Stimulated activated CD4-positive, alpha-beta T cell treated with anti-CD3 and anti-CD28 coated beads, Interleukin-12 subunit alpha, Interleukin-12 subunit beta, amount 100 ng/mL, for 4 hours (primary cell): ENCODE measurements at places on chromosomes 2 and 18.

DNA sequence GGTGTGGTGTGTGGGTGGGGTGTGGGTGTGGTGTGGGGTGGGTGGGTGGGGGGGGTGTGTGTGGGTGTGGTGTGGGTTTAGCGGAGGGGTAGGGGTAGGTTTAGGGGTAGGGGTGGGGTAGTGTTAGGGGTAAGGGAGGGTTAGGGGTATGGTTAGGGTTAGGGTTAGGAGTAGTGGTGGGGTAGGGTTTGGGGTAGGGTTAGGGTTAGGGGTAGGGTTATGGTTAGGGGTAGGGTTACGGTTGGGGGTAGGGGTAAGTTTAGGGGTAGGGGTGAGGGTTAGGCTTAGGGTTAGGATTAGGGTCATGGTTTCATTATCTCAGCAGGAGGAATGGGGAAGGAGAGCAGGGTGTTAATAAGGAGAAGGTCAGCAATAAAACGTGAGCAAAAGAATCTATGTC is 11.3 kb upstream of the PARD6G start:
- DNase-seq = no peak

DNA sequence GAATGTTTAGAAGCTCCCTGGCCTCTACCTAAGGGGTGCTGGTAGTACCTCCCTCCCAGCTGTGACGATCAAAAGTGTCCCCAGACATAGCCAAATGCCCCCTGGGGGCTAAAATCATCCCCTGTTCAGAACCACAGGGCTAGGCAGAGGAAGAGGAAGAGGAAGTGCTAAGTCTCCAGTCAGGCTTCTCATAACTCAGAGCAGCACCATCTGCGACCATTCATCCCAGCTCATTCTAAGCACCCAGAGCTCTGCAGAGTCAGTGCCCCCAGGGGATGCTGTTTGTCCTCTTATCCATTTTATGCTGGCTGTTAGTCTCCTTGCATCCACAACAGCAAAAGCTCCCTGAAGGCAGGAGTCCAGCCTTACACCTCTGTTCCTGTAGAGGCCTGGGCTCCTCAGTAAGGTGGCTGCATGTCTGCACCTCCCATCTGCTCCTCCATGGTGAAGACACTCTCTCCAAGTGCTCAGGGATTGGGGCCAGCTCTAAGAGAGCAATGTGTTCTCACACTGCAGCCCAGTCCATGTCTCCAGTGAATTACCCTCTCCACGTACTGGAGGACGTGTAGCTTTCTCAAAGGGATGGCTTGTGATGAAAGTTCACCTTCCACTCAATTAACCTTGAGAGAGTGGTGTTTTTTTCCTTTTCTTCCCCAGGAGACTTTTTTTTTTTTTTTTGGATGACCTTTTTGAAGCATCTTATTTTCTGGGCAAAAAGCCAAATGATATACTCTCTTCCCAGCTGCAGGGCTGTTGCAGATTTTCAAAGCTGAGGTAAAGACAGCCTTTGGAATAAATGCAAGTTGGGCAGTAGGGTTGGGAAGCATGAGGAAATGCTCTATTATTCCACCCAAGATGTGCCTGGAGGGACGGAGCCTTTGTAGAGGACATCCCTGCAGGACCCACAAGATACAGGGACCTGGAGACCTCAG is 158.9 kb upstream of the SLC14A2 start:
- no peak for DNase-seq

DNA sequence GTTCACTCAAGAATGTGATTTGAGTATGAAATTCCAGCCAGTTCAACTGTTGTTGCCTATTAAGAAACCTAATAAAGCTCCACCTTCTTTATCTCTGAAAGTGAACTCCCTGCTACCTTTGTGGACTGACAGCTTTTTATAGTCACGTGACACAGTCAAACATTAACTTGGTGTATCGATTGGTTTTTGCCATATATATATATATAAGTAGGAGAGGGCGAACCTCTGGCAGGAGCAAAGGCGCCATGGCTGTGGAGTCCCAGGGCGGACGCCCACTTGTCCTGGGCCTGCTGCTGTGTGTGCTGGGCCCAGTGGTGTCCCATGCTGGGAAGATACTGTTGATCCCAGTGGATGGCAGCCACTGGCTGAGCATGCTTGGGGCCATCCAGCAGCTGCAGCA is at the start of gene UGT1A1:
TSS of gene UGT1A1 (plus strand) at position 228 of the 400 bp plus-strand sequence. CDS start at position 246, 18 bp downstream.
- no peak for DNase-seq

DNA sequence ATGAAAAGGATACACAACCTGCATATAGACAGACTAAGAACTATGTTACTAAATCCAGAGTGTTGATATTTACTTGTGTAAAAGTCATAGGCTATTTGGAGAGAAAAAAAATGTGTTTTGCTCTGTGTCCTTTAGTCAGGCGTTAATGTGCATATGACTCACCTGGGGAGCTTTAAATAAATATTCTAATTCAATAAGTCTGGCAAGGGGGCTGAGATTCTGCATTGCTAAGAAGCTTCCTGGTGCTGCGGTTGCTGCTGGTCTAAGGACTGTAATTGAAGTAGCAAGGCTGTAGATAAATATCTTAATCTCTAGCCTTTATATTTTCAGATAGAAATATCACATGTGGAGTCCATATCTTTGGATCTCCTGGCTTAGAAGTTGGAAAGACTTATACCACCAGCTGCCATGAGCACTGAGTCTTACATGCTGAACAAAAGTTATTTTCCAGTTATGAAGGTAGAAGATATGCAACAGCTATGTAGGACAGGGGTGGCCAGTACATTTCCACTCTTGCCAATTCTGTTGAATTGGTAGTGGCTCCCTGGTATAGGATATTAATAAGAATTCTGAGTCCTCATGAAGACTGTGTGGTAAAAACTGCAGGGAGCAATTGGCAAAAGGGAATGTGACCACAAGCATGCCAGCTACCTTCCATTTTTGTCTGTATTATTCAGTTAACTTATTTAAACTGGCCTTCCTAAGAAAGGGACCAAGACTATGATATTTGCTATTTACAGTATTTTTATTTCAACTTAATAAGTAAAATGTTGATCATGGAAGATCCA is 4.8 kb downstream of the SPAG16 start:
- no peak for DNase-seq

GRCh38 chr2:133791191-133791590 is 222.9 kb upstream of the NCKAP5 start:
- DNase-seq = no peak

DNA sequence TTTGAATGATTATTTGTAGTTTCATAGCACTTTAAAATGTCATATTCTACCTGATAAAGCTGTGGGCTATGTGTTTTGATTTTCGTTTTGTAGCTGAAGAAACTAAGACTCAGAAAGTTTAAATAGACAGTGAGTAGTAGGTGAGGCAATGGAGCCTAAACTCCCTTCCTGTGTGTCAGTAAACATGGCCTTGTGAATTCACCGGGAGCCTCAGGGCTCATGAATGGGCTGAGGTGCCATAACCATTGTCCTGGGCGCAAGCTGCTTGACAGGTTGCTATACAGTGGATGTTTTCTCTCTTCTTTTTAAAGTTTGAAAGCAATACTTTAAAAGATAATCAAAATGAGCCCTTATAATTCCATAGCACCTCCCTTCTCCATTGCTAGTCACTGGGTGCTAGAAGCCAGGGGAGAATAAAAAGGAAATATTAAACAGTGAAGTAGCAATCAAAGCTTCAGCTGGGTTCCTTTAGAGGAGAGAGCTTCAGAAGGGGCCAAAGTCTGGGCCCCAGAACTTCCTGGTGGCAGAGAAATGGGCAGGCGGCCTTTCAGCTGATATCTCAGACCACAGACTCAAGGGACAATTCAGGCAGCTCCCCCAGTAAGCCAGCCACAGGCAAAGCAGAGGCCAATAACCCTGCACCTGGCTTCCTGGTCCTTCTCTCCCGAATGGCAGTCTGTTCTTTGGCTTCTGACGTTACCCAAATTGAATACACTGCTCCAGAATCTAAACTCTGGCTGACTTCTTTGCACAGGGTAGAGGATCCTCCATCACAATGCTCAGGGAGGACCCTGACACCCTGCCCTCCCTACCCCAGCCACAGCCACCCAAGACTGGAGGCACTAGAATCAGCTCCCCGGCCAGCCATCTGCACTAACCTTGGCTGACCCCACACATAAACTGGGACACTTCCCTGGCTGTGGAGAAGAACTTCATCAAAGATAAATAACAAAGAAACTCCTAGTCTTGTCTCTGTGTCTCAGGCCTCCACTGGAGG is 51.8 kb upstream of the NPAS2 start:
- no peak for DNase-seq

GRCh38 chr2:37895140-37895539 is 29.9 kb upstream of the RMDN2 start:
- DNase-seq = no peak

DNA sequence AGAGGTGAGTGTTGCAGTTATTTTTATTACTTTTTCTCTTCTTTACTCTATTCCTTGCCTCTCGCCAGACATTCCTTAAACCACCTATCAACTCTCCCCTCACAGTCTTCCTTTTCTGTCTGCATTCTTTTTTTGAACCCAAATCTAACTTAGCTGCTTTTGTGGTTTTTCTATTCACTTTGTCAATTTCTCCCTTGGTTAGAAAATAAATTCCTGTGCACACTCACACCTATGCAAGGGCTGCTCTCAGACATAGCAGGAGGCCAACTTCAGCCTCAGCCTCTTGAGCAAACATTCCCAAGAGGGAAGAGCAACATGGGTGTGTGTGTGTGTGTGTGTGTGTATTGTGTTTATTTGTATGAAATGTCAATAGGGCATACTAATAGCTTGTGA is 808.6 kb downstream of the RNF144A start:
- DNase-seq = no peak

- no peak for DNase-seq
Measured at GRCh38 chr18:64403784-64404503, 255.1 kb upstream of the LINC00305 start.

- DNase-seq = no peak
Measured at GRCh38 chr2:97779141-97779540, 65.8 kb downstream of the ZAP70 start.

- DNase-seq = no peak
Measured at GRCh38 chr2:176636401-176636800, 367.2 kb downstream of the MTX2 start.

GRCh38 chr2:22807872-22808271 is 577.1 kb upstream of the KLHL29 start:
- no peak for DNase-seq

- no peak for DNase-seq
Measured at GRCh38 chr2:191638802-191639172, 39.1 kb upstream of the NABP1 start.

DNA sequence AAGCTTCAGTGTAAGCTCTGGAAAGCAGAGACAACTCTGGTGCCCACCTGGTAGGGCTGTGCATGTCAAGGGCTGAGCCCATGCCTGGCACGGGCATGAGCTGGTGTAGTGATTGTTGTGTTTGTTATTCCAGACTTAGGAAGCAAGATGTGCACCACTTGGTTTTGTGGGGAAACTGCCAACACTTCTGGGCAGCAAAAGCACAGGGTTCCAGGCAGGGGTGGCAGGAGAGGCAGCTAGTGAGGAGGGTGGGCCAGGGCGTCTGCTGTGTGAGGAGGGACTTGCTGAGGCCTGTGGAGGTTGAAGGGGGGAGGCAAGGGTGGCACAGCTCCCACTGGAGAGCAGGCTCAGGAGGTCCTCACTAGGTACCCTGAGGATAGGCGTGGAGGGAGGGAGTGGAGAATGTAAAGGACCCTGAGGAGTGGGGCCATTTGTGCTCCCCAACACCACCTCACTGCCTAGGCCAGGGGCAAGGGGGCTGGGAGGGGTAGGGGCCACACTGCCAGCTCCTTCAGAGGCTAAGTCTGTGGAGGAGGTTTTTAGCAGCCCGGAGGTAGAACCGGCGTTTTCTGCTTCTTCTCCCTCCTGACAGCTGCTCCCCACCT is 104.0 kb upstream of the POU3F3 start:
- DNase-seq = no peak

DNA sequence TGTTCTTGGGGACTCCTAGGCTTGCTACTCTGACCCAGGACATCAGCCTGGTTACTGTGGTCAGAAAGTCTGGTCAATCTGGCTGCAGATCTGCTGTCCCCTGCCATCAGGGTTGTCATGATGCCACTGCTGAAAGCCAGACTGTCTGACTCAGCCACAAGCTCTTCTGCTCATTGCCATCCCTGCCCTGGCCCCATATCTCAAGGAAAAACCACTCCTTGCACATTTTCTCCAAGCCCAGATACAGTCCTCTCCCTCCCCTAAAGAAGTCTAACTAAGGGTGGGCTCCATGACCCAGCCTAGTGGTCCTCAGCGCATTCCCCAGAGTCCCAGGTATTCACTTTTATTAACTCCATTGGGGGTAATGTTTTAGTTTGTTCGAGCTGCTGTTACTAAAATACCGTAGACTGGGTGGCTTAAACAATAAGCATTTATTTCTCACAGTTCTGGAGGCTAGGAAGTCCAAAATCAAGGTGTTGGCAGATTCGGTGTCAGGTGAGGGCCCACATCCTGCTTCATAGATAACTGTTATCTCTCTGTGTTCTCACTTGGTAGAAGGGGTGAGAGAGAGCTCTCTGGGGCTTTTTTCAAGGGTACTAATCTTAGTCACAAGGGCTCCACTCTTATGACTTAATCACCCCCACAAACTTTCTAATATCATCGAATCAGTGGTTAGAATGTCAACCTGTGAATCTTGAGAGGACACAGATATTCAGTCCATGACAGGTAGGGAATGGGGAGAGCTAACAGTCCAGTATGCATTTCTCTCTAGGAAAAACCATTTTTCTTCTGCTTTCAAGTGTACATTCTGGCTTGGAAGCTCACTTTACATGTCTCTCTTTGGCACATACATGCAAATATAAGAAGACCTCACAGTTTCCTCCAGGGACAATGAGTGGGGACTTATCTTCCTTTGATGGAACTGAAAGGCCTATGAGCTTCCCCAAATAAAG is 94.8 kb upstream of the CXCR4 start:
- DNase-seq = no peak

DNA sequence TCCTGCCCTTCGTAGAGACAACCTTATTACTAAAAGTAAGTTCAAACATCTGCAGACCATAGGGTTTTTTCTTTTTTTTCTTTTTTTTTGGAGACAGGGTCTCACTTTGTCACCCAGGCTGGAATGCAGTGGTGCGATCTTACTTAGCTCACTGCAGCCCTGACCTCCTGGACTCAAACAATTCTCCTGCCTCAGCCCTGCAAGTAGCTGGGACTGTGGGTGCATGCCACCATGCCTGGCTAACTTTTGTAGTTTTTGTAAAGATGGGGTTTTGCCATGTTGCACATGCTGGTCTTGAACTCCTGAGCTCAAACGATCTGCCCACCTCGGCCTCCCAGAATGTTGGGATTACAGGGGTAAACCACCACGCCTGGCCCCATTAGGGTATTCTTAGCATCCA is 32.4 kb downstream of the HADHA start:
- no peak for DNase-seq

- DNase-seq = no peak
Measured at GRCh38 chr18:49051311-49051967, 100.7 kb upstream of the SMAD7 start.

GRCh38 chr2:6184532-6185292 is 492.5 kb downstream of the SOX11 start:
- no peak for DNase-seq

DNA sequence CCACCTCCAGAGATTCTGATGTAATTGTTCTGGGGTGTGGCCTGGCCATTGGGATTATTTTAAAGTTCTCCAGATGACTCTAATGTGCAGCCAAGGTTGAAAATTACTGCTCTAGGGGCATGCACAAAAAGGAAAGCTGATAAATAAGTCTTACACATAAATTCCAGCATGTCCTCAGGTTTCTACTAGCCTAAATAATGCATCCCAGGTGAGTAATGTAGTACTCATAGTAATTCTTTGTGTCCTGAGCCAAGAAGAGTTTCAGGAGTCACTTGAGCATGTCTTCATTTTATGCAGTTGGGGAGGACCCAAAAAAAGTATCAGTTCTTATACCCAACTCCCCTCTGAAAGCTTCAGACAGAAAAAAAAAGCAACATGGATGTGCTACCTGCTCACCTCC is 130.1 kb upstream of the SP5 start:
- no peak for DNase-seq
